NCI-H524 (cell line): ENCODE measurements at places on chromosomes 4 and X.

DNA sequence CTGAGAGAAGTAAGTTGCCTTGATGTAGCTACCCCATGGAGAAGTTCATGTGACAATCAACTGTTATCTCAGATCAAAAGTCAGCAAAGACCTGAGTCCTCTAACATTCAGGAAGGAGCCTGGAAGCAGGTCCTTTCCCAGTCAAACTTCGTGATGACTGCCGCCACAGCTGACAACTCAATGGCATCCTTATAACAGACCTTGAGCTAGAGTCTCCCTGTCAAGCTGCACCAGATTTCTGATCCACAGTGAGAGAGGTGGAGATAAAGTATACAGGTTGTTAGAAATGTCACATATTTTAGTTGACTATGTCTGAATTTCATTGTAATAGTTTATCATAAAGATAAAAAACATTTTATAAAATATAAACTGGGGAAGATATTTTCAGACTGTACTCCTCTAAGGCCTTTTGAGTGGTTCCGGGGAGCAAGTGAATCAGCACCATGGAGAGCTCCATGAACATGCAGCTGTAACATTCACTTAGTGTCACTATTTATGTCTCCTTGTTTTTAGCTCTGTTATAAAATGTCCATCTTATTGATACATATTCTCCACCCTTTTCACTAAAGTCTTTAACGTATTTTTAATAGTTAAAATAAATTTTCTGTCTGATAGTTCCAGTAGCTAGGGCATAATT lies 1653.5 kb upstream of the AGA start:
- no peak for DNase-seq

- no peak for DNase-seq
Measured at GRCh38 chr4:7649741-7650531, 215.2 kb upstream of the PSAPL1 start.

- DNase-seq: no peak
Measured at GRCh38 chr4:112704991-112705845, 68.3 kb downstream of the LARP7 start.

DNA sequence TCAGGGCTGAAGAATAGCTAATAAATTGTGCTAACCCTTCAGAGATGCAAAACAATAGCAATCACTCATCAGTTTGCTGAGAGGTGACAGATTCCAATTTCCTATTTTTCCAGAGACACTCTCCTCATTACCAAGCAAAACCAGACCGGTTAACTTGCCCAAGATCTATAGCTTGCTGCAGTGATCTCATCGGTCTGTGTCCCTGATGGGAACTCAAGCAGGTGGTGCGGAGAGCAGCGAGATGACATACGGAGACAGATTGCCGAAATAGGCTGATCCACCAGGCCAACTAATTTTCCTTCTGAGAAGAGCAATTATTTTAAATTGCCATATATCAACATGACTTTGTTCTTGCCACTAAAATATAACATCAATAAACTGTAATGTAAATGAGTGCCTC lies 10.5 kb upstream of the DCHS2 start:
- DNase-seq: no peak

GRCh38 chr4:41644288-41644914 lies 104.1 kb downstream of the PHOX2B start:
- DNase-seq: peak; percentile 62
